DMS79 (cell line): ENCODE measurements at places on chromosomes 7 and 10.

DNA sequence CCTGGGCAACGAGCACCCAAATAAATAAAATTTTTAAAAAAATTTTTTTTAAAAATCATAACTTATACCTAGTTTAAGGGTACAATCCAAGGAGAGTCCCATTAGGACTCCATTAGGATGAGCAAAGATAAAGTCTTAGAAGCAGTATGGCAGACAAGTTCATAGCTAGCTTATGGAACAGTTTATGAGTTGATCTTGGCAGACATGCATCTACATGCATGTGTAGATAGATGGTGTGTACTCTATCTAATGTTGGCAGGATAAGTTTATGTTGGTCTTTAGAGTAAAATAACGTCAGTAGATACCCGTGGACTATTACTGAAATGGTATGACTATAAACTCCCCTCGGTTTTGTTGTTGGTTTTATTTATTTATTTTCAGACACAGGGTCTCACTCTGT, 40.2 kb downstream of the NSUN6 start:
- DNase-seq, result no peak

GRCh38 chr7:39210362-39210761, 232.7 kb downstream of the POU6F2 start:
- DNase-seq, result no peak

GRCh38 chr7:136293272-136293671, 316.1 kb upstream of the MTPN start:
- DNase-seq, result no peak

DNA sequence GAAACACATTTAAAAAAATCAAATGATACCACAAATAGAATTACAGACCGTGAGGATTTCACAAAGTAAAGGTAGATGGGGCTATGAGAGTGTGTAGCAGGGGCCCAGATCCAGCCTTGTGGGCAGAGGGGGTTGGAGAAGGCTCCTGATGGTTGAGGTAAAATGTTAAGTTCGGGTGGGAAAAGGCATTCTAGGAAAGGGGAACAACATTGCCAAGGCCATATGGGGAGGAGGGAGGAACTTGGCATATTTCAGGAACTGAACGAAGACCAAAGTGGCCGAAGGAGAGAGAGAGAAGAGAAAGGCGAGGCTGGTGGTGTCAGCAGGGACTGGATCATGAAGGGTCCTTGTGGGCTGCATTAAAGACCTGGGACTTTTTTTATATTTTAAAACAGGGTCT, 98.9 kb downstream of the CARD11 start:
- DNase-seq, result no peak

DNA sequence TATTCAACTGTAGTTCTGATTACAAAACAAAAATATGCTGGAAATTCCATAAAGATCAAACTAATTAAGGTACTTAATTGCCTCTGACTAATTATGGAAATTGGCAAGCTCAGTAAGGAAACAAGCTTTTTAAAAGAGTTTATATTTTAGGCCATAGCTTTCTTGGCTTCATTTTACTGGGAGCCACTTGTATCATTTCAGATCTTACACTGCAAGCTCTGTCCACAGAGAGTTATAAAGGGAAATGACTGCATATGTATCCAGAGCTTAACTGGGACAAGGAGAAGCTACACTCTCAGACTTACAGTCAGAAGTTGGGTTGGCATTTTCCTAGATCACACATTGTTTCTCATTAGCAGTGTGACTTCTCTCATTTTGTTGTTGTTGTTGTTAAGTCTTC, 92.4 kb downstream of the LRRN3 start:
- no peak for DNase-seq

DNA sequence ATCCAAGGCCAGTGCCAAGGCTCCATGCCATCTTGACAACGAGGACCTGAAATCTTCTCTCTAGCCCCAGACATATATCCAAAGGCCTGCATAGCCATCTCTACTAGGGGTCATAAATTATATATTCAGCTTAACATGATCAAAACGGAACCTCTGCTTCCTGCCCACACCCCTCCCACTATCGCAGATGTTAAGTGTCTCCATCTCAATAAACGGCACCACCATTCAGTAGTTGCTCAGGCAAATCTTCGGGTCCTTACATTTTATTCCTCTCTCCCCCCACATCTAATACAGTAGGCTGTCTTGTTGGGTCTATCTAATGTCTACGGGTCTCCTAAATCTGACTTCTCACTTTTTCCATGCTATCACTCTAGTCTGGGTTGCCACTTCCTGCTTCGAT, 201.1 kb upstream of the PLXNA4 start:
- no peak for DNase-seq

DNA sequence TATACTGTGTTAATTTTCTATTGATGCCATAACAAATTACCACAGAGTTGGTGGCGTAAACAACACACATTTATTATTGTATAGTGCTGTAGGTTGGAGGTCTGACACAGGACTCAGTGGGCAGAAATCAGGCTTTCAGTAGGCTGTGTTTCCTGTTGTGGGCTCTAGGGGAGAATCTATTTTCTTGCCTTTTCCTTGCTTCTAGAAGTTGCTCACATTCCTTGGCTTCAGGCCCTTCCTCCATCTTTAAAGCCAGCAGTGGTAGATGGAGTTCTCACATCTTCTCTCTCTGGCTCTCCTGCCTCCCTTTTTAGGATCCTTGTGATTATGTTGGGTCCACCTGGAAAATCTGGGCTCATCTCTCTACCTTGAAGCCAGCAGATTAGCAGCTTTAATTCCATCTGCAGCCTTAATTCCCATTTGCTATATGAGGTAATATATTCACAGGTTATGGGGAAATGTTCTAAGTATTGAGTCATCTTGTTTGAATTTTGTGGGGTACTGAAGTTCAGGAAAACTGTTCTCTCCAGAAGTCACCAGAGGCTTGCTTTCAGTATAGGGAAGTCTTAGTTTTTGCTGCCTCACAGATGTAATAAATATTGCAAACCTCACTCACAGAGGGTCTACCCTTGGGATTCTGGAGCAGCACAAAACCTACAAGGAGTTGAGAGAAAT, 38.9 kb downstream of the CCNY start:
- no peak for DNase-seq

- no peak for DNase-seq
Observed at GRCh38 chr7:134784251-134785049, 5.0 kb downstream of the CALD1 start.

DNA sequence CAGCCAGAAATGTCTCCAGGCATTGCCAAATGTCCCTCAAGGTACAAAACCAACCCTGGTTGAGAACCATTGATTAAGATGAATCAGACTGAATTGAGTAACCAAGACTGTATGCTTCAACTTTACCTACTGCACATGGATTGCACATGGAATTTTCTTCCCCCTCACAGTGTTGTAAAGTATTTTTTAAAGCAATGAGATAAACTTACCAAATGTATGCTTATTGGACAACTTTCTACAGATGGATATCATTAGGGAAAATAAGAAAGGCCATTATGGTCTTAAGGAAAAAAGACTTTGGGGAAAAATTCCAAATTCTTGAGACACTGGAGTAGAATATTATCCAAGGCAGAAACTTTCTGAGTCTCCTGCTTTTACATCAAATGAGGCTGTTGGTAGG, 20.9 kb upstream of the MTPN start:
- DNase-seq, result no peak

GRCh38 chr10:17648243-17649035, 4.5 kb downstream of the STAM start:
- no peak for DNase-seq

GRCh38 chr7:16647435-16647960, 1.5 kb downstream of the BZW2 start:
- DNase-seq, result peak; percentile 38

GRCh38 chr10:131437556-131438475, 126.3 kb upstream of the TCERG1L start:
- DNase-seq, result peak; percentile 34

- DNase-seq, result no peak
Observed at GRCh38 chr10:86234107-86234506, 132.5 kb downstream of the GRID1 start.

DNA sequence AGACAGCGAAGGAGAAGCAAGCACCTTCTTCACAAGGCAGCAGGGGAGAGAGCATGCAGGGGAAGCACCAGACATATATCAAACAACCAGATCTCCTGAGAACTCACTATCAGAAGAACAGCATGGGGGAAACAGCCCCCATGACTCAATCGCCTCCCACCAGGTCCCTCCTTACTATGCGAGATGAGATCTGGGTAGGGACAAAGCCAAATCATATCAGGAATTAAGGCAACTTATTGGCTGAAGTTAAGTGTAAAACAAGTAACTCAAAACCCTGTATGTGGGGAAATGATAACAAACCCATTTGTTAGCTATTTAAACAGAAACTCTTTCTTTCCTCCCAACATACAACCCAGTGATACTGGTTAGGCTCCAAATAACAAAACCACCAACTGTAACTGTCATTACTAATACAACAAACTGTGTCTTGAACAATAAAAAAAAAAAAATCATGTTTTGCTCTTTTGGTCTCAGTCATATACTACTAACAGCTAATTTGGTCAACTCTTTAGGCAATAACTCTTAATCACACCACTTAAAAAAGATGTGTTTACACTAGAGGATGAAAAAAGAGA, 57.8 kb downstream of the MINDY3 start:
- no peak for DNase-seq

DNA sequence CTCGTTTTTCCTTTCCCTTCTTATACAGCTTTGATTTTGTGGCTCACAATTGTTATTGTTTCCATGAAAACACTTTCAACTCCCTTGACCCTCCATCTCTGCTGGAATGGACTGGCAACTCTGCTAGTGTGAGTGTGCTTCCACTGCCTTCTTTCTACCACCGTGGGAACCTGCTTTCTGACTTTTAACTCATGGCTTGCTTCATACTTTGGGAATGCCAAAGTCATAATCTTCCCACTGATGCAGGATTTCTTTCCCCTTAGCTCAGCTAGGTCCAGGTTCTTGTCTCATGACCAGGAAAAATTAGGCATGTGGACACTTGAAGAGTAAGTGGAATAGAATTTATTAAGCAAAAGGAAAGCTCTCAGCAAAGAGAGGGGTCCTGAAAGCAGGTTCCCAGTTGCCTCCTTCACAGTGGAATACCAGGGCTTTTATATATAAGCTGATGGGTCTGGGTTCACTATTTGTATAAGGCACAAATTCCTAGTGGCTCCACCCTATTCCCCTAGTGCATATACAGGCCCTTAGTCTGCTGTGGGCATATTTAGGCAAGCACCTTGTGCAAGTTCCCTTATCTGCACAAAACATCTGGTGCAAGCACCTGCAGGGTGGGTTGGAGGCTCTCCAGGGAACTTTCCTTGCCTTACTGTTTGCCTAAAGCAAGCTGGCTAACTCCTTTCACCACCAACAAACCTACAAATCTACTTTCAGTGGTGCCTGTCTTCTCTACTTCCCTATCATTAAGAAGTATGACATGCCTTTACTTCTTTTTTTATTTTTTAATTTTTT, 119.5 kb downstream of the CFAP58 start:
- no peak for DNase-seq

GRCh38 chr7:124577256-124577655, 188.3 kb downstream of the GPR37 start:
- no peak for DNase-seq

DNA sequence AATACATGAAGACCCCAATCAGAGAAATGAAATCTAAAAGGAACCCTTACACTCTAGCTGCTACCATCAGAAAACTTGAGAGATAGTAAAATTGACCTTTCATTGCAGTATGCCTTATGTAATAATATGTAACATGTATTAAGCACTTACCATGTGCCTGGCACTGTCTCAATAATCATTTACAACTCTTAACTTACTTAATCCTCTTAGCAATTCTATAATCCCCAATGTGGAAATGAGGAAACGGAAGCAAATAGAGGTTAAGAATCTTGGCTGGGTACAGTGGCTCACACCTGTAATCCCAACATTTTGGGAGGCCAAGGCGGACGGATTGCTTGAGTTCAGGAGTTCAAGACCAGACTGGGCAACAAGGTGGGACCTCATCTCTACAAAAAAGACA, 29.8 kb upstream of the FHIP2A start:
- DNase-seq, result no peak

GRCh38 chr10:122375679-122376160, 1.2 kb downstream of the PLEKHA1 start:
- DNase-seq, result no peak

DNA sequence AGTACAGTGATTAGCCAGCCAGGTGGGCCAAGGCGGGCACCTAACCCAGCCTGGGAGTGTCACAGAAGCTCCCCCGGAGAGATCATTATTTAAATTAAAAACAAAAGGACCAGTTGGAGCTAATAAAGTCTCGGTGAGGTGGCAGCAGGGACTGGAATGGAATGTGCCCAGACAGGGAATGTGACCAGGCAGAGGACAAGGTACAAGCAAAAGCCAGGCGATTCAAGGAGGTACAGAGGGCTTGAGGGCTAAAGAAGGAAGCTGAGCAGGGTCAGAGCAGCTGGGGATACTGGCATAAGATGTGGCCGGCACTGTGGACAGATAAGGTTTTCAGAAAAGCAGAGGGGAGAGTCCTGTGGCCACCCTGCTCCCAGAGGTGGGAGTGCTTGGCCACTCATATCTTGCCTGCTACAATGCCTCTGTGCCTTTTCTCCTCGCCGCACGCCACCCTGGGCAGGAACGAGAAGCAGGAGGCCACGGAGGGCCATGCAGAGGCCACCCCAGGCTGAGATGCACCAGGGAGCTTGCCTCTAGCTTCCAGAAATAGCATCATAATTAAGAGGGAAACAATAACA, 13.2 kb downstream of the TMEM273 start:
- DNase-seq, result no peak

GRCh38 chr10:21285742-21286331, 239.6 kb downstream of the SKIDA1 start:
- DNase-seq, result no peak

GRCh38 chr10:31103112-31103511, 71.4 kb upstream of the ZNF438 start:
- DNase-seq, result no peak

DNA sequence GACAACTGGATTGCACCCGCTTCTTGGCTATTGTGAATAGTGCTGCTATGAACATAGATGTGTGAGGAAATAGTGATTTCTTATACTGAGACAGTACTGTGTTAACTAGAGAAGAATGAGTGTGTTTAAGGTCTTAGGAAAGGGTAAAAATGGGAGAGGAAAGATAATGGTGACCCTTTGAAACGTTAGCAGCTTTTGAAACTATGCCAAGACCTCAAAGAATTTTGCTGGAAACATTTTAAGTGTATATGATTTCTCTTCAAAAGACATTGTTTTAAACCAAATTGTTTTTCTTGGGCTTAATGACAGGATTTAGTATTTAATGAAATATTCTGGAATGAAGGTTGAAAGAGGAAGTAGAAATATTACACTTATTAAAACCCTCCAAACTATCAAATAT, 100.8 kb upstream of the ARHGAP21 start:
- no peak for DNase-seq

- peak; percentile 49 for DNase-seq
Observed at GRCh38 chr7:81499262-81500116, 270.4 kb downstream of the HGF start.
